ENCODE measurements at places on chromosomes 4 and X.

GRCh38 chr4:170672381-170672965, 582.7 kb upstream of the AADAT start:
- no peak for DNase-seq

- no peak for DNase-seq
These were observed 71.7 kb downstream of the MID1 start for GRCh38 chrX:10548688-10549087.

DNA sequence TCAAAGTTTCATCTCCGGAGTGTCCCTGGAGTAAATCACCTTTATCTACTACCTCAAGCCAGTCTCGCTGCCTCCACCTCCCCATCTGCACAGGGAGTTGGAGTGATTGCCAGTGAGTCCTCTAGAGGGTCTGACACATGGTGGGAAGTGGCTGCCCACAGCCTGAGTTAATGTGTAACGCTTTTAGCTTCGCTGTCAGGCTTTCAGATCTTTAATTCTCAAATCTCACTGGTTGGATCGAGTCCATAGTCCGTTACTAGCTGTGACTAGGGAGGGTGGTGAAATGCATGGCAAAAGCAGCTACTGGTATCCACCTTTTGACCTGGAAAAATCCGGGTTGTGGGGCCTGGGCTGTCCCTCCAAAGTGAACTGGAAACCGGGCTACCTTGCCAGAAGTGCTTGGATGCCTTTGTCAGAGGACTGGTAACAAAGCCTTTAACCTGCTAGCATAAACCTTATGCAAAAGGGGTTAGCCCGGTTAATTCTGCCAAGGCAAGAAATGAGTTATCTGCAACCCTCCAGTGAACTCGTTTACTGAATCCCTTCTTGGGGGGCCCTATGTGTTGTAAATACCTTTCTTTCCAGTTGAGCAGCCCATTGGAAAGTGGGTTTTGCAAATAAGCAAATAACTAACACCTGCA, 5.1 kb upstream of the WDR1 start:
- DNase-seq, result no peak

DNA sequence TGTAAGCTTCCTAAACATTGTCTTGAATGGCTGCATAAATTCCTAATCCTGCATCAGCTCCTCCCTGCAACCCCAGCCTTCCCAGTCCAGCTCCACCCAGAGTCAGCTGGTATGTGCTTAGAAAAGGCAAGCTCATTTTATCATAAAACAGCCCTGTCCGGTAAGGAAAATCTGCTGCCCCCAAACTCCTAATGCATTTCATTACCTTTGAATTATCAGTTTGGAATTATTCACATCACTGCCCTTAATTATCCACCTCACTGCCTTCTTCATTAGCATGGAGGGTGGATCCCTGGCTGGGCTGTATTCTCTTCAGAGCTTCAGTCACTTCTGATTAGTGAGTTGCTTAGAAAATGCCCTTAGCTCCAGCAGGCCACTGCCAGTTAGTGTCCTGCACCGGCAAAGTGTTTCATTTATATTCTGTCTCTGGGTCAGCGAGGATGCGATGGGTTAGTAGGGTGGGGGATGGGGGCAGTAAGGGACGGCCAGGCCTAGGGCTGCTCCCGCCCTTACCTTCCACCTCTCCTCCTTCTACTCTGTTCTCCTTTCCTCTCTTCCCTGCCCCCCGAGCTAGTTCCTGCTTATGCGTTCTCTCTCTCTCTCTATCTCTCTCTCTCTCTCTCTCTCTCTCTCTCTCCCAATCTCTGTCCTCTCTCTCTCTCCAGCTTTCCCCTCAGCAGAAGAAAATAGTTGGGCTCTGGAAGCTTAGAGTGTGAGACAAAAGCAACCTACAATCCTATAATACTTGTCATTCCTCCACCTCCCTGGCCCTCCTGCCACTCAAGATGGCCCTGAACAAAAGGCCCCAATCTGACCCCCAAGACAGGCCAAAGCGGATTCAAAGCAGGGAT, 174.8 kb upstream of the KLF3 start:
- DNase-seq, result peak; percentile 46

- no peak for DNase-seq
These were observed 131.0 kb downstream of the PDGFRA start for GRCh38 chr4:54359919-54360650.

GRCh38 chr4:185265942-185266341, 56.5 kb downstream of the SNX25 start:
- no peak for DNase-seq

- DNase-seq, result no peak
These were observed 337.0 kb downstream of the PDGFC start for GRCh38 chr4:156634612-156635011.

Data from cardiac muscle cell (in vitro differentiated cells and primary cell).